ENCODE measurements at places on chromosomes 3 and 15.

DNA sequence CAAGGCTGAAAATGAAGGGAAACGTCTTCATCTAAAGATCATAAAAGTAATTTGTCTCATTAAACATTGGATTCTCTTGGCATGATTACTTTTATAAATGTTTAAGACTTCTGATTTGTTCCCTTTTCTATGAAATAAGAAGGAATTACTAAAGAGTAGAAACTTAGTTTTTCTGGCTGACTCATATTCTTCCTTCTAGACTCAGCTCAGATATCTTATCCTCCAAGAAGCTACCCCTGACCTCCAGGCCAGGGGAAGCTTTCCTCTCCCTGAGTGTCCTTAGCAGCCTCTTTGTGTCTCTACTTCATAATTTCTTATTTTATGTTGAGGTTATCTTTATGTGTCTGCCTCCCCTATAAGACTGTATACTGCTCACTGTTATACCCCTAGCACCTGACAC lies 291.9 kb upstream of the STT3B start:
- no peak for DNase-seq

GRCh38 chr3:134013280-134013679 lies 16.4 kb downstream of the SLCO2A1 start:
- no peak for DNase-seq

DNA sequence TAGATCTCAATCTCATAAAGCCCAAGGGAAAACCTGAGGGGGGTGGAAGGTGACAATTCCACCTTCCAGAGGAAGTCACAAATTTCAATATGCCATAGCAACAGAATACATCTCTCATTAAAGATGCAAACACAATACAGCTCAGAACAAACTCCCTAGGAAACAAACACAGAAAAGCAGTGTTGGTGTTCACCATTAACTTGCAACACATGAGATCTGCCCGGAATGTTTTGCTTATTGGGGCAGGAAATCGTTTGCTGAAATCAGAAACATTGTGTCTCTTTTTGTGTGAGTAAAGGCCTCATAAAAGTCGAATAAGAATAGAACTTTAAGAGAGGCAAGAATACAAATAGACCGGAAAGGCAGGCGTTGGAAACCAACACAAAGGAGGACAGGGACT lies 5.8 kb upstream of the RYR3 start:
- no peak for DNase-seq

DNA sequence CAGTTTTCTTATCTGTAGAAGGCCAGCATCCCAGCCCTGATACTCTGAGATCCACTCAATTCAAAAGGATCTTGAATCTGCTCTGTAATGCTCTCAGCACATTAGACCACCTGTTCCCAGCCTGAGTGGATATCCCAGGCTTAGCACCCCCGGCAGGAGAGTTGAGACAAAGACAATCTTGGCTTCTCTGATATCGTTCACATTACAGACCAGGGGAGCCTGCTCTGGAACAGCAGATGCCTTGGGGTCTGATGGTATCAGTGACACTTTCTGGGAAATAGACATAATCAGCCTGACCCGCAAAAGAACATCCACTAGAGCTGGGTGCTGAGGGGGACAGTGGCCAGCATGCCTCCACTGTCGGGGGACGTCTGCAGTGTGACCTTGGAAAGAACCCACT lies 70.6 kb downstream of the BDH1 start:
- DNase-seq = no peak

GRCh38 chr15:28182216-28182615 lies 83.1 kb upstream of the OCA2 start:
- DNase-seq = no peak

DNA sequence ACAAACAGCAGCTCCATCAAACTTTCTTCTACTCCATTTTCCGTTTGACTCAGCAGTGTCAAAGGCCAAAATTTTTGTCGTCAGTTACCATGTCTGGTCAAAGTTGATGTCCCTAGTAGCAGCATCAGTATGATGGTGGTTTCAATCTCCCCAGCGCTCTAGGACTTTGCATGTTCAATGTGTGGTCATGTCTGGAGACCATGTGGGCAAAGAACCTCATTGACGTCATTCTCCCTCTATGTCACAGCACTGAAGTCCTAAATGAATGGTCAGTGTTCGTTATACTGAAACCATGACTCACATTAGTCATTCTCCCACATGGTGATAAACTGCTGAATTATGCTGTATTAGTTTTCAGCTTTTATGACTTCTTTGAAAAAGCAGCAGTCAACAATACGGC lies 23.2 kb downstream of the SHC4 start:
- no peak for DNase-seq

DNA sequence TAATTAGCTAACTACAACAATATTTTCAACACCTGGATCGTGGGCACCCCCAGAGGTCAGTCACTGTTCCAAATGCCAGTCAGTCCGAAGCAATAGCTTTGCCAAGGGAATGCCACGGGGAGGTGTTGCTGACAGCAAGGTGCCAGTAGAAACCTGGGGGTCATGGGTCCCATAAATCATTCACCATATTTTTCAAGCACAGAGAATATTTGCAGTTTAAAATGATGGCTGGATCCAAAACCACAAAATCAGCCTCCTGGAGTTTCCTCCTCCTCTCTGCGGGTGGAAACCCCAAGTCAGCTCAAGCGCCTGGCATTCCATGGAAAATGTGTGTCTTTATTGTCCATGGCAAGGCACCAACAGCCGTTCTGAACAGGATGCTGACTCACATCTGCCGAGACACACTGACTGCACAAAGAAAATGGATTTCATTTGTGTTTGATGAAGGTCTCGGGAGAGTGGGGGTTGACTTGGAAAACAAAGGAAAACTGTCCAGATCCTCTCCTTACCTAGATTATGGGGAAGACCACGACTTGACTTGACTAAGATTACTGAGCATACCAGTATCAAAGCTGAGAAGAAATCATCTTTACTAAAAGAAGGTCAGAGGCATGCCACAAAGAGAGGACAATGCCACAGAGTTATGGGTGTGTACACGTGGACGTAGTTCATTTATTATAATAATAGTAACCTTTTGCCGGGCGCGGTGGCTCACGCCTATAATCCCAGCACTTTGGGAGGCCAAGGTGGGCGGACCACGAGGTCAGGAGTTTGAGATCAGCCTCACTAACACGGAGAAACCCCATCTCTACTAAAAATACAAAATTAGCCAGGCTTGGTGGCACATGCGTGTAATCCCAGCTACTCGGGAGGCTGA lies 26.4 kb downstream of the ANXA2 start:
- DNase-seq = no peak

DNA sequence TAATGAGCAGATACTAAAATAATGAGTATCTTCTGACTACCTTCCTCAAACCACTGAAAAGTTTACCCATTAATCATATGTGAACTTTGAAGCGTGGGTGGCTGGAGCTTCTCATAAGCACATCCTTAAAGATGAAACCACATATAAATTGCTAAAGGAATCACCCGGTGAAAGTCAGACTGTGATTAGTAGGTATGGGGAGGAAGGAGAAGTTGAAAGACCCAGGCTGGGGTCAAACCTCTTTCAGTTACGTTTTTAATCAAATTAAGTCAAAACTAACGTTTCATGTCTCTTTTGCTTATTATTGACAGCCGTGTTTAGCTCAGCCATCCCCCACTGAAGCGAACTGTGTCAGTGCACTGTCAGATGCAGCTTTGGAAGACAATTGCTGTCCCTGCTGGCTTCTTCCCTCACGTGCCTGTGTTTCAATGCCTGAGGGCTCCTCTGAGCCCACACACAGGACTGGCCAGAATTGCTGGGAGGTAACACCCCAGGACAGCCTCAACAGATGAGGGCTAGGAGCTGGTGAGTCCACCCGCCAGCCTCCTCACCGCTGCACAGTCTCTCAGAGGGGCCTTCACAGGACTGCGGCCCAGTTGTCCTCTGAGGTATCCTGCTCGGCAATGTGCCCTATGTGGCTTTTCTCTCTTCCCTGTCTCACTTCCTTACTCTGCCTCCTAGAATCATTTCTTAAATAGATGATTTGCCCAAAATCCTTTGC lies 29.3 kb upstream of the SH3BP5 start:
- DNase-seq = no peak

DNA sequence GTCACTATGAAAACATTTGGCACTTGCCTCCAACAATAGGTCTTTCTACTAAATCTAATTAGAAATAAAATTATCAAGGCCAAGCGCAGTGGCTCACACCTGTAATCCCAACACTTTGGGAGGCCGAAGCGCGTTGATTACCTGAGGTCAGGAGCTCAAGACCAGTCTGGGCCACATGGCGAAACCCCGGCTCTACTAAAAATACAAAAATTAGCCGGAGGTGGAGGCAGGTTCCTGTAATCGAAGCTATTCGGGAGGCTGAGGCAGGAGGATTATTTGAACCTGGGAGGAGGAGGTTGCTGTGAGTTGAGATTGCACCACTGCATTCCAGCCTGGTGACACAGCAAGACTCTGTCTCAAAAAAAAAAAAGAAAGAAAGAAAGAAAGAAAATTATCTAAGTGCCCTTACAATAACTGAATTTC lies 1.6 kb upstream of the PLD1 start:
- no peak for DNase-seq

GRCh38 chr3:47130557-47130956 lies 33.4 kb downstream of the SETD2 start:
- no peak for DNase-seq

DNA sequence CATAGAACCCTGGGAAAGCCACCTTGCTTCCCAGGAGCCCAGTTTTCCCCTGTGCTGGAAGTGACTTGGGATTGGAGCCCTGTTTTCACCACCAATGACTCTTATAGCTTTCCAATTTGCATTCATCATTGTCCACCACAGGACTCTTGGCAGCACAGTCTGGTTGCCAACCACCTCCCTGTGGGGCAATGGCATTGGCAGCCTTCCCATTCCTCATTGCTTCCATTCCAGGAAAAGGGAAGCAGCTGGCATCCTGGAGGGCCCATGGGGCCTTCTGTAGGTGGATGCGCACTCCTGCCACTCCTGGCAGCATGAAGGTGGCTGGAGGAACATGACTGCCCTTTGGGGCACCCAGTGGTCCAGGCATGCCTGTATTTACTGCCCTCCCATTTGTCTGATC lies 57.7 kb downstream of the FEM1B start:
- no peak for DNase-seq

- no peak for DNase-seq
These were observed 84.3 kb upstream of the ZNF385D start for GRCh38 chr3:21835264-21835663.

- no peak for DNase-seq
These were observed 16.2 kb downstream of the CEP152 start for GRCh38 chr15:48794697-48795134.

DNA sequence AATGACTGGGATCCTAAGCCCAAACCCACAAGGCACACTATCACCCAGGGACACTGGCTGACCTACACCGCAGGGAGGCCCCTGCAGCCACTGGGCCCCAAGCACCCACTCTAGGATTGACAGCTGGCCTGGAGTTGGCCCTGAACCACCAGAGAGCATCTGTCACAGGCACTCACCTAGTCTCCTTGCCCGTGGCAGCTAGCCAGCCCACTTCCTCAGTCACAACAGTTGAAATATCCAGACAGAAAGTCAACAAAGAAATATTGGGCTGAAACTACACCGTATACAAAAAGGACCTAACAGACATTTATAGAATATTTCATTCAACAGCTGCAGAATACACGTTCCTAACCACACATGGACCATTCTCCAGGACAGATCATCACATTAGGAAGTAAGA lies 5.2 kb upstream of the SPINK8 start:
- DNase-seq = no peak

GRCh38 chr3:172606021-172606420 lies 82.8 kb upstream of the TNFSF10 start:
- no peak for DNase-seq

GRCh38 chr15:98964466-98965133 lies 43.0 kb downstream of the PGPEP1L start:
- no peak for DNase-seq

- no peak for DNase-seq
These were observed 114.5 kb upstream of the TNIK start for GRCh38 chr3:171574556-171575240.

GRCh38 chr15:64766058-64766457 lies 9.3 kb downstream of the RBPMS2 start:
- DNase-seq = no peak

- DNase-seq = no peak
These were observed 995.3 kb downstream of the OTOL1 start for GRCh38 chr3:162491952-162492351.

- no peak for DNase-seq
These were observed 97.4 kb upstream of the SLC2A2 start for GRCh38 chr3:171123915-171124314.

- DNase-seq = no peak
These were observed 66.4 kb upstream of the PLXNA1 start for GRCh38 chr3:126916546-126916945.

DNA sequence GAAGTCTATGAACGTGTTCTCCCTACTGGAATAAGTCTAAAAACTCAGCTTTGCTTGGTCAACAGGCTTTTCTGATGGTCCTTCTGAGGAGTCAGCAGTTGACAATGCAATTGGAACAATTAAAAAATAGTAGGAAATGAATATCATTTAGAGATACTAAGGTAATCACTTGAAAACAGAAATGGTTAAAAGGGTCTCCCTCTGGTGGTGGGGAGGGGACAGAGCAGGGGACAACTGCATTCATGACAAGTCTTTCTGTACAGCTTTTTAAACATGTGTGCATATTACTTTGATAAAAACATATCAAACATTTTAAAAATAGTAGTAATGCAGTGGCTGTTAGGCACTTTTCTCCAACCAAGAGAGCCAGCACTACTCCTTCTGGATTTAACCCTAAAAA lies 119.9 kb upstream of the FHIT start:
- DNase-seq = peak; percentile 5

GRCh38 chr3:155741603-155742002 lies 3.3 kb downstream of the PLCH1 start:
- DNase-seq = no peak

DNA sequence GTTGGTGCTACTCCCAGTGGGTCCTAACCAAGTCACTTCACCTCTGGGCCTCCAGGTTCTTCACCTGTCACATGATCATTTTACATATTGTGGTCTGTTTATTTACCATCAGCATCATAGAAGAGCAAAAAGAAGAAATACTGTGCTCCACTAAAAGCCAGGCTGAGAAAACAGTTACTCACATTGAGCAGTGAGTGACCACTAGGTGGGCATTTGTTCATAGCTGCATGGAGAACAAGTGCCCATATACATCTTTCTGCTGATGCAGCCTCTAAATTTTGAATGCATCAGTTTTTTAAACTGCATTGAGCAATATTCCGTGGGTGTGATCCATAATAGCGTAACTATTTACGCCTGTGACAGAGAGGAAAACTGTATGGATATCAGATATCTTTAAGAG lies 76.2 kb downstream of the DCUN1D1 start:
- DNase-seq = no peak

- no peak for DNase-seq
These were observed 156.0 kb upstream of the TPM1 start for GRCh38 chr15:62886431-62887071.
